WTC11 (cell line): ENCODE measurements at places on chromosomes 11 and 22. TPM values are rescaled to one million over a fixed set of nuclear protein-coding genes. Genes with fewer than 3 reads are reported as not detected.

GRCh38 chr11:2748814-2749554 is 49.2 kb upstream of the KCNQ1OT1 start:
- DNase-seq, result no peak

- DNase-seq, result no peak
These were observed 267.8 kb downstream of the FAT3 start for GRCh38 chr11:92492372-92492771.

- DNase-seq, result no peak
These were observed 13.8 kb downstream of the SDHD start for GRCh38 chr11:112100462-112100861.

DNA sequence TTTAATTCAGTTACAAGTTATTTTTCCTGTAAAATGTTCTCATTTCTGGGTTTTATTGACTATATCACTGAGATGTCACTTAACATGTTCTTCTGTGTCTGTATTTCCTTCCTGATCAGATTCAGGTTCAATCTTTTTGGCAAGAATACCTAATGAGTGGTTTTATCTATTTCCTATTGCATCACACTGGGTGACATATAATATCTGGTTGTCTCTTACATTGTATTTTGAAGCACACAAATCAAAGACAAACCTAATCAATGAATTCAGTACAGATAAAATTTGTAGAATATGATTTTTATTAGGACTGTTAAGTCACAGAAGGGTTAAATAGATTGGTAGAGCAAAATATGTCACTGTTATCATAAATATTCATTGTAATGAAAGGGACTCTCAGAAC is 60.4 kb downstream of the BCL2L13 start:
- no peak for DNase-seq

- DNase-seq, result no peak
These were observed 35.7 kb upstream of the SUSD2 start for GRCh38 chr22:24145446-24146193.

DNA sequence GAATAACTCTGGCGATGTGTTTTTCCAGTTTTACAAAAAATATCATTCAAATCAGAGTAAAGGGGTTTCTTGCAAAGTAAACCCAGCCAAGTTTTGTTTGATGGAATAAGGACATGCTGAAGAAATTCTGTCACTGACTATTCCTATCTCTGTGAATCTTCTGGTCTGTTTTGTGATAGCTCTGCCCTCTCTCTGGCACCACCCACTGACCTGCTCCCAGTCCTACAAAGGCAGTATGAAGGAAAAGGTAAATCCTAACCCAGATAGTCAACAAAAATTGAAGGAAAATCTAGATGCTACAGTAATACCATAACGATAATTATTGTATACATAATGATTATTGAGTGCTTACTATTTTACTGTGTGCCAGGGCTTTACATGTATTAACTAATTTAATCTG is 76.3 kb upstream of the TP53AIP1 start:
- DNase-seq, result no peak

GRCh38 chr11:78420796-78421209 is 3.2 kb upstream of the GAB2 start:
- no peak for DNase-seq

GRCh38 chr11:117456027-117456720 is 128.5 kb downstream of the CEP164 start:
- no peak for DNase-seq

Gene ALDH3B2
- total RNA-seq, result 0.13 to 0.30 TPM (median 0.30 TPM) in 3 replicates

Gene MMP3
- not detected in 3 replicates for total RNA-seq

Gene OR52H1
- not detected in 3 replicates for total RNA-seq

Gene ENTHD1
- not detected in 3 replicates for total RNA-seq

Gene RCE1
- 34.5 to 36.9 TPM (median 34.6 TPM) in 3 replicates for total RNA-seq
